Adipocyte (in vitro differentiated cells): ENCODE measurements at places on chromosomes 3 and 15.

DNA sequence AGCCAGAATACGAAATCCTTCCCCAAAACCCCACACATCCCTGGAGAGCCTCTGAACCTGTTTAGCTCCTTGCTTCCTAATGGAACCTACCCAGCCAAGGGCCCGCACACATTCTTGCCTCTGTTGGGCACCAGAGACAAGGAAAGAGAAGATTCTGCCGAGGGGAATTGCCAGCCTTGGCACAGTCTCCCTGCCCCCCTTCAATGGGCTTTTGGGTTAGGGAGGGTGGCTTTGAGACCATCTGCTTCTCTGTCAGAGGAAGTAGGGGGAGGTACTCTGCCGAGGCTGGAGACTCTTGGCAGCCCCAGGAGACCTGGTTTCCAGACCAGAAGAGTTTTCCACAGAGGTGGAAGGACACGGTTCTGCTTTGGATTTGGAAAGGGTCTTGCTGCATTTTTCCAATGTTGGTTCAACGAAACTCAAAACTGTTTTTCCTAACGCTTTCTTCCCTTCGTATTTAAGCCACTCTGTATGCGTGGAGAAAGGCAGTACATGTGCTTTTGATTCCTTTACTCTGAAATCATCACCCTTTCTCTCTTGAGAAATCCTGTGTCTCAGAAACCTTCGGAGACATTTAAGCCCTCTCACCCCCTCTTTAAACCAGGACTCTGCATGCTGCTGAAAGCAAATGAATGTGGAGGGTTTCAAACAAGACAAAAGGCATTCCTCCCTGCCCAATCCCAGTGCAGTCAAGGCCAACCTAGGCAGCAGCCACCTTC lies 78.8 kb upstream of the PRR23C start:
- peak; percentile 59 for DNase-seq

- DNase-seq: no peak
Observed at GRCh38 chr3:49937090-49937489, 2.9 kb upstream of the RBM6 start.

GRCh38 chr3:29922992-29923746 lies 642.3 kb downstream of the RBMS3 start:
- peak; percentile 84 for DNase-seq

DNA sequence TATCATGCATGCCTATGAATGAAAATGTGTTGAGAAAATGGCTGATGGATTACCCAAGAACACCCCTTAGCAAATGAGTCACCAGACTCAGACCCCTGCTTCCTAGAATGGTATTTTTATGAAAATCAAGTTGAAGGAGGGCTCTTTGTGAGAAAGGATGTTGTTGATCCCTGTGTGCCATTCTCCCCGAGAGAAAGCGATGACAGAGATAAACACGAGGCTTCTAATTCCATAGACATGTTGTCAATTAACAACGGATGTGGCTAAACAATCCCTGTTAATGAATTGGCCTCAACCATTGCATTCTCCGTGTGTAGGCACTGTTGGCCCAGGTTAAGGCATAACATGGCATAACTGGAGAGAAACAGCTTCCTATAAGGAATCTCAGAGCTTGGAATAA lies 5.8 kb upstream of the OXTR start:
- no peak for DNase-seq

DNA sequence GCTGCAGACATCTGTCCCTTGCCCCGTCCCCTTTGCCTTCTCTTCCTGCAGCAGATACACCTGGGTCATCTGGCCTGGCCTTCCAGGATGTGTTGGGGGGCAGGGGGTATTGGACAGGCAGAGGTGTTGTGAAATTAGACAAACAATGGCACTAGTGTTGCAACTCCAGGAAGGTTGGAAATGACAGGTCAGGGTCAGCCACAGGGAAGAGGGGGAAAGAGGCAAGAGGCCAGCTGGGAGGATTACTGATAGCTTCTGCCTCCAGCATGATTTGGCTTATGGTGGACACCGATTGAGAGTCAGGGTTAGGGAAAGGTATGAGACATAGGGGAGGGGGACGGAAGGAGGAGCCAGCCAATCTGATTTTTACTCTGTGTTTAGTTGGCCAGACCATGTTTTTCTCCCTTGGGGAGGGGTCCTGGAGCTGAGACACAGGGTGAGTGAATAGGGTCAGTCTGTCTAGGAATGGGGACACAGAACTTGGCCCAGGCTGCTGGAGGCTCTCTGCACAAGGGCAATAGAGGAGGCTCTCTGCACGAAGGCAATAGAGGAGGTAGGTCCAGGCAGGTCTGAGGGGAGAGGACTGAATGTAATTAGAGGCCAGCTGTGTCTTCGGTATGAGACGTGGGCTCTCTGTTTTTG lies 3.4 kb upstream of the ATP2B2 start:
- DNase-seq: no peak
